ENCODE measurements at places on chromosomes 16 and 17. TPM values are rescaled to one million over a fixed set of nuclear protein-coding genes. Genes with fewer than 3 reads are reported as not detected.

ITGAD gene
- not detected for total RNA-seq

MT1A gene
- 1.2 TPM for total RNA-seq

NPB gene
- 0.19 TPM for total RNA-seq

MRM3 gene
- total RNA-seq, result 18.7 TPM

HASPIN gene
- 0.33 TPM for total RNA-seq

USP6 gene
- total RNA-seq, result 0.05 TPM

ADCY7 gene
- total RNA-seq, result 9.7 TPM

COQ7 gene
- total RNA-seq, result 45.4 TPM

G6PC1 gene
- total RNA-seq, result not detected

BEAN1 gene
- total RNA-seq, result 0.33 TPM

KCNG4 gene
- not detected for total RNA-seq

MYH8 gene
- not detected for total RNA-seq

KRTAP9-1 gene
- not detected for total RNA-seq

AKAP1 gene
- 214 TPM for total RNA-seq

ZNF624 gene
- 1.2 TPM for total RNA-seq

CCDC200 gene
- not detected for total RNA-seq

SOCS1 gene
- 2.9 TPM for total RNA-seq

CUEDC1 gene
- total RNA-seq, result 43.2 TPM

FOXL1 gene
- total RNA-seq, result 0.38 TPM

MEOX1 gene
- total RNA-seq, result 8.4 TPM

NXPH3 gene
- 4.0 TPM for total RNA-seq

TEX2 gene
- 58.0 TPM for total RNA-seq

PTX4 gene
- not detected for total RNA-seq

CLEC18C gene
- not detected for total RNA-seq

KCTD19 gene
- total RNA-seq, result not detected

TBC1D3B gene
- total RNA-seq, result 3.4 TPM

KRT20 gene
- not detected for total RNA-seq

KRTAP1-5 gene
- total RNA-seq, result not detected

STAC2 gene
- total RNA-seq, result 0.36 TPM

ACSM3 gene
- 10.0 TPM for total RNA-seq

UTS2R gene
- total RNA-seq, result 1.4 TPM

QPRT gene
- total RNA-seq, result 20.8 TPM

CEMP1 gene
- not detected for total RNA-seq

MILR1 gene
- total RNA-seq, result 2.5 TPM

ASGR1 gene
- 0.14 TPM for total RNA-seq

CDK3 gene
- 1.8 TPM for total RNA-seq

KRT28 gene
- not detected for total RNA-seq

IGSF6 gene
- total RNA-seq, result 3.6 TPM

CLDN9 gene
- 1.2 TPM for total RNA-seq

AIPL1 gene
- not detected for total RNA-seq

PPP1R27 gene
- 0.25 TPM for total RNA-seq

E4F1 gene
- total RNA-seq, result 13.5 TPM

FASN gene
- 13.6 TPM for total RNA-seq

ADAD2 gene
- total RNA-seq, result 0.52 TPM

FLCN gene
- total RNA-seq, result 46.6 TPM

ABCA5 gene
- 17.1 TPM for total RNA-seq

TBC1D16 gene
- total RNA-seq, result 15.9 TPM

FKBP10 gene
- total RNA-seq, result 10.4 TPM

DDX42 gene
- total RNA-seq, result 51.7 TPM

WNK4 gene
- not detected for total RNA-seq

SLC9A5 gene
- 1.3 TPM for total RNA-seq
